NCI-H2029 treated with DMSO at 0.1 percent for 48 hours (cell line): ENCODE measurements at places on chromosomes 1 and 21.

- no peak for DNase-seq
Measured at GRCh38 chr1:6200188-6200809, 904 bp upstream of the RPL22 start.

DNA sequence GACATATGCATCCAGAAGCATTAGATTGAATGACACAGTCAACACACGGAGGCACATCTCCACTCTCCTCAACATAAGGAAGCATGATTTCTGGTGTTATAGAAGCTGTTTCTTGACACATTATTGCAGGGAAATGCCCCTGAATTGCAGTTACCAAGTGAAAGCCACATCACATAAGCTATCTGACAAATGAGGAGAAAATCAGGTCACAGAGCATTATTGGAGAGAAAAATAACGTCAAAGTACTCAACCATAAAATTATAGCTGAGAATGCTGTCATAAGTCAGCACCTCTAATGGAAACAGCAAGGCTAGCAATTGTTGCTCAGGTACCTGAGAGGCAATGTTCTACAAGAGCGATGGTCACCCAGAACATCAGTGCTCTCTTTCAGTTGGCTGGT is 169.9 kb upstream of the PALMD start:
- no peak for DNase-seq

DNA sequence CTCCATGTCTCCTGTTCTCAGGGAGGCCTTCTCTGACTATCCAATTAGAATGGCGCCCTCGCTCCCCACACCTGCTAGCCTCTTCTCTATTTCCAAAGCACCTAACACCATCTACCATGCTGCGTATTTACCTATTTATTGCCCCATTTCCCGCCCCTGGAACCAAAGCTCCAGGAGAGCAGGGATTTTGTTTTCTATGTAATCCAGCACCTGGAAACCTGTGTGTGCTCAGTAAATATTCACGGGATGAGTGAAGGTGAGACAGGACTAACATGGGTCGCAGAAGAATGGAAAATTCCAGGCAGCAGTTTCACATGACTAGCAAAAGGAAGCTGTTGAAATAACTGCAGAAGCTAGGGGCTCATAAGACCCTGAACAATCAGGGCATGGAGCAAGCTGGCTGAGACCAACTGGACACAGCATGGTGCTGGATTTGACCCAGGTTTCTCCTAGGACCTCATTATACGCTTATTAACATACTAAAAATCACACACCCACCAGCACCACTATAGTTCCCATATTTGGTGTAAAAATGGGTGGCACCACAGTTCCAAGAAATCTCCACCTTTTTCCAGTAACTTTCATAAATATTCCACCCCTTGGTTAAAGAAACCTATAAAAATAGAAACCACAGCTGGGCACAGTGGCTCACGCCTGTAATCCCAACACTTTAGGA is 15.1 kb upstream of the TENT5B start:
- peak; percentile 93 for DNase-seq

DNA sequence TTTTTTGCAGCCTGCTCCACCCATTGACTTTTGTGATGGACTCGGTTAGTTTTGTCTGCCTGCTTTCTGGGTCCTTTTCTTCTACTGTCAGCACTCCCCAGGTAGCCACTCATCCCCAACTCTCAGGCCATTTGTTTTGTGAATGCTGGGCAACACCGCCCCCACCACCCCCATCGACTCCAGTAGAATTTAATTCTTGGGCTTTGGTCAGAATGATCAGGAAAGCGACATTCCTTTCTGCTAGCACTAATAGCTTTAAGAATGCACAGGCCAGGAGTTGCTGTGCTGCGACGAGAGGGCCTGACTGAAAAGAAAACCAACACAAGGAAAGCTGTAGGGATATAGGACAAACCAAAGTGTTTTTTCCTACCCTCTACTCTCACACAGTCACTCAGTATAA is 144.4 kb downstream of the CDC7 start:
- no peak for DNase-seq

DNA sequence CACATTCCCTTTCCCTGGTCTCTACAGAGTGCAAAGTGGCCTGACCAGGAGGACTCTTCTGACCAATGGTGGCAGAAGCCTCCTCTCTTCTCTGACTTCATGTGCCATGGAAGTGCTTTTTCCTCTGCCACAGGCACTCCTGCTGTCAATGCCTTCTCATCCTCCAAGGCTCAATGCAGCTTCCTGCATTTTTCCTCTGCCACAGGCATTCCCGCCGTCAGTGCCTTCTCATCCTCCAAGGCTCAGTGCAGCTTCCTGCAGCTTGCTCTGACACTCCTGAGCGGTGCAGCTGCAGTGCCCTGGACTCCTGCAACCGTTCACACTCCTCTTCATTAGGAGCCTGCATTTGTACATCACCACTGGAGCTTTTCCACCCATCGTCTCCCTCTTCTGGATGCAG is 4.7 kb upstream of the ADARB1 start:
- DNase-seq, result no peak

- DNase-seq, result no peak
Measured at GRCh38 chr21:29181799-29182470, 51.5 kb downstream of the MAP3K7CL start.
